ENCODE measurements at places on chromosomes 3 and 15.

- peak; percentile 65 for DNase-seq
Measured at GRCh38 chr3:184380185-184380626, 352 bp downstream of the CHRD start.

DNA sequence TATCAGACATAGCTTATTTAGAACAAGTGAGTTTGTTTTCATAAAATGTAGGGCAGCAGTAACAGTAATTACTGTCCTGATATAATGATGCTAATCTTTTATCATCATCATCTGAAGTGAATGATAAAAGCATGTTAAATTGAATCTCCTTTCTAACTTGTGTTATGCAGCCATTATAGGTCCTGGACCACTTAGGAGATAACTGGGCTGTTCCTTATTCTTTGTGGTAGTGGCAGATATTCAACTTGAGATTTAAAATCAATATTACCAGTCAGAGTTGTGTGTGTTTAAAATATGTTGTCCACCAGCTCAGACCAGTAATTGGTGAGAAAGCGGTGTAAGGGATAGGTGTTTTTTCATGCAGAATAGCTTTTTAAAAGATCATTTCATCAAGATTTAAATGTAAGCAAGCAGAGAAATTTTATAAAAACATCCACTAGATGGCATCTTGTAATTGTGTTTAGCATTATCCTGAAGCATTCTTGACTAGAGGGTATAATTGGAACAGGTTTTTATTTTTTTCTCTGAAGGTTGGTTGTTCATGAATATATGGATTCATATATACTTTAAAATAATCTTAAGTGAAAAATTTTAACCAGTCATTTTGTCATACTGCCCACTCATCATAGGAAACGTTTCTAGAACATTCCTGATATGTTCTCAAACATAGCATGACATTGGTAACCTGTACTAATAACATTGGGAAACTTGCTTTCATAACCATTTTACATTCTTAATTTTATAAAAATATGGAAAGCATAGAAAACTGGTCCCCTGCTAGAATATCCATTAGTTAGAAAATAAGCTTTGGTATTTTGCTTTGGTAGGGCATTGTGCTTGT lies 153.9 kb downstream of the BBX start:
- DNase-seq: peak; percentile 18

GRCh38 chr3:52366527-52366926 lies 50.4 kb downstream of the DNAH1 start:
- no peak for DNase-seq

GRCh38 chr3:60948488-60948887 lies 302.8 kb downstream of the FHIT start:
- no peak for DNase-seq

DNA sequence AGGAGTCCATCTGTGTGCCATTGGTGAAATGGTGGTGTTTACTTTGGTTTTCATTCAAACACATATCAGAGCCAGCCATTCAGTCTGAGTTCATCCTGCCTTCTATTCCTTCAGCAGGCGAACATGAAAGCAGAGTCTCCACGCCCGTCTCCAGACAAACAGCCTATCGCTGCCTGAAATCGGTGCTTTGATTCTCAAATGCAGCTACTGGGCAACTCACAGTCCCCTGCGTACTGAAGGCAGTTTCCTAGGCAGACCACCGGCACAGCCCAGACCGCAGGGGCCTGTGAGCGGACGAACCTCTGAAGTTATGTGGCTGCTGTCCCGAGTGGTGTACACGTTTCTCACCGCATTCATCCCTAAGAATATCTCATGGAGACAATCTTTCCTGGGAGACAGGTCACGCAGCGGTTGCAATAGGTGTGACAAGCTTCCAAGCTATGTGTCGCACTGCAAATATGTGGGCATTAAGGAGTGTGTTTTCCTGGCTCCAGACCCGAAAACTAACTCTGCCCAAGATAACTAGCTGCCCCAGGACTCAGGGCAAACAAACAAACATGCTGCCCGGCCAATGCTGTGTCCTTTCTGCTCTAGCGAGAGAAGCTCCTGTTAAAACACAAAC lies 16.9 kb upstream of the RYR3 start:
- no peak for DNase-seq

DNA sequence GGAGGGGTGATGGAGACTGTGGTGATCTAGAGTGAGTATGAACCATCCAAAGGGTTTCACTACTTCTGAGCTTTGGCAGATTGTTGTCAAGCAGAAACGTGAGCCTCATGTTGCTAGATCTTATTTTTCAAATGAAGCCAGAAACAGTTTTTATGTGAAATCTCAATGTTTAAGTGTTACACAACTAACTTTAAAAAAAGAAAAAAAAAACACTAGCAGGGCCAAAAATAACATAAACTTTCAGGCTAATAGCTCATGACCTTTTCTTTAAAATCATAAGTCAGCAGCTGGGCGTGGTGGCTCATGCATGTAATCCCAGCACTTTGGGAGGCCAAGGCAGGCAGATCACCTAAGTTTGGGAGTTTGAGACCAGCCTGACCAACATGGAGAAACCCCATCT lies 2.1 kb upstream of the HTR3D start:
- DNase-seq: no peak

- DNase-seq: peak; percentile 24
Measured at GRCh38 chr3:47661121-47661752, 82.6 kb upstream of the CSPG5 start.

DNA sequence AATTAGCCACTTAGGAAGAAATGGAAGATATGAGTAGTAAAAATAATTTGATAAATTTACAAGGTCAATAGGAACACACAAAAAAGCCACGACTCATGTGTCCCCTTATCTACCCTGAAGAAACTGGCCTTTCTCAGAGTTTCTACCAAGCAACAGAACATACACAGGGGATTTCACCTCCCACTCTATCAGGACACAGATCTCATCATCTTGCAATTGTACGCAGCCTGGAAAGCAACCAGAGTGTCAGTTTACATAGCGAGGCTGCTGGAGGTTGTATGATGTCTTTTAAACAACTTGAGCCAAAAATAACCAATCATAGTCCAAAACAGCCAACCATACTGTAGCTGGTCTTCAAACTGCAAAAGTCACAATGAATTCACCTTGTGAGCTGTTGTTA lies 19.7 kb upstream of the LMOD3 start:
- DNase-seq: no peak

GRCh38 chr3:146091397-146091796 lies 69.6 kb downstream of the PLOD2 start:
- DNase-seq: no peak

DNA sequence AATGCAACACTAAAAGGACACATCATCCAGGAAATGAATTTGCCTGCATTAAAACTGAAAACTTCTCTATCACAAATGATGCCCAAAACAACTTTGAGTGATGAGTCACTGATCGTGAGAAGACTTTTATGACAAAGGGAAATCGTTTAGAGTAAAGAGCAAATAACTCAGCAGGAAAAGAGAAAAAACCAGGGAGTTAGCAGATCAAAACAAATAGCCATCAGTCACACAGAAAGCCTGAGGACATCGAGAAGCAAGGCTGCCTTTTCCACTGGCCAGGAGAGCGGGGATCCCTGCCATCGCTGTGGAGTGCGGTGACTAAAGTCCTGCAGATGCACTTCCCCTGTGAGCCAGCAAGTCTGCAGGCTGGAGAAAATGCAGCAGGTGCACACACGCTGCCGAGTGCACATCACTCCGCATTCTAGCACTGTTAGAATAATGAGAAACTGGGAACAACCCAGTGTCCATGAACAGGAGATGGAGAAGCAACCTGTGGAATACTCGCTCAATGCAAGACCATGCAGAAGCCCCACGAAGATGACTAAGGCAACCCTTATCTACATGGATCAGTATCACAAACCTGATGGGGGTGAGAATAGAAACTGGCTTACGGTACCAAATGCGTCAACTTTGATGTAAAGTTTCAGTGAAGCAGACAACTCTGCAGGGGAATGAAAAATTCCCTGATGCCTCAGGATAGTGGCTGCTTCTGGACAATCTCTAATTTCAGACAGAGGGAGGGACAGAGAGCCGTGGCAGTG lies 86.4 kb downstream of the NSMCE3 start:
- peak; percentile 7 for DNase-seq

DNA sequence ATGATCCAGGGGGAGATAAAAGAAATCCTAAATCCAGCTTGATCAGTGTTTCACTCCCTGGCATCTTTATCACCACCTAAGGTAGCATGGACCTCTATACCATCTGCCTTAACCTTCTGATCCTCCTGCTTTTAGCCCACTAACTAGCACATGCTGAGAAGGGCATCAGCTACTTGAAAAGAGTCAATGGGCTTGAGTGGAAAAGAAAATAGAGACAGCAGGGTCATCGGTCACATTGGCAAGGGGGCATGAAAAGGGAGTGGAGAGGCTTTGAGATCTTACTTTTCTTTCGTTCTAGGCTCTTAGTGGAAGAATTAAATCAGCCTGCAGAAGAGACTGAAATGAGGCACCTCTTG lies 239 bp upstream of the ZFYVE19 start:
- DNase-seq: no peak

DNA sequence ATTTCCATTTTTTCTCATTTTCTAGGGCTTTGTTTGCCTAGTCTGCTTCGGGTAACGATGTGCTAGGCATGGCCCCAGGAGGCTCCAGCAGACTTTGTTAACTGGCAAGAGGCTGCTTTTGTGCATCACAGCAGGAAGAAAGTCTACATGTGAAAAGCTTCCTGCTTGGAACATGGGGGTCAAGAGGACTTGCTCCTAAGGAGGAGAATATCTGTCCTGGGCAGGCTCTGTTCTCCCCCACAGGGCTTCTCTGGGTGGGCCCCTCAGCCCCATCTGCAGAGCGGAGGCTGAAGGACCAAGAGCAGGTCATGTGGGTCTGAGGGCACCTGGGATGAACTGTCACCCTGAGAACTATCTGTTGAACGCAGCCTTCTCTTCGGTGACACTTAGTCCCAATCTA lies 94.7 kb downstream of the CCNL1 start:
- no peak for DNase-seq

Measured in HTR-8/SVneo (cell line).